ENCODE measurements at places on chromosomes 11 and 22.

DNA sequence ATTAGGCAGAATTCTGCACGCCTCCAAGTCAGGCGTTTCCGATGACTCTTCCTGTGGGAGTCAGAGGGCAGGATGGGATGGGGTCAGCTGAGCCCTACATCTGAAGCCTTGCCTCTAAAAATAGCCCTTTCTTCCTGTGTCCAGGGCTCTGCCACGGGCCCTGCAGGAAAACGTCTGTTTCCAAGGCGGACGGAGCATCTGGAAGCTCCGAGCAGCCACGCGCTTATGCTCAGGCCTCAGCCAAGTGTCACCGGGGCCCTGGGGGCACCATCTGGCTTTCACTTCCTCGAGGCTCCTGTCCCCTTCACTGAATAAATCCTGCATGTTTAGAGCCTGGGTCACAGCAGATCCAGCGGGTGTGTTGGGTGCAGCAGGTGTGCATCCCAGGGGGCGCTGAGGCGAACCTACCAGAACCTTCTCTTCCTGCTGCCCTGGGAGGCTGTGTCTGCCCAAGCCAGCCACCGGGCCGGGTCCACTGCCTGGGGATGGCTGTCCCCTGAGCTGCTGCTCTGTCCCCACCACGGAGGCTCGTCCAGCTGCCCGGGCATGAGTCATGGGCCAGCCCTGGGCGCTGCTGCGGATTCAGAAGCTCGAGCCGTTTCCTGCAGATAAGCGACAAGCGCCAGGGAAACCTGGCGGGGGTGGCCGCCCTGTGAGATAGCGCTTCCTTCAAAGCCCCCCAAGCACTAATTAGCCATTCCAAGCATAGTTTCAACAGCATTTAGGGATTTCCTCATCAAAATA is 32.0 kb upstream of the LINC01488 start:
- no peak for DNase-seq

- no peak for DNase-seq
Observed at GRCh38 chr11:97895572-97895971, 1125.2 kb upstream of the CNTN5 start.

DNA sequence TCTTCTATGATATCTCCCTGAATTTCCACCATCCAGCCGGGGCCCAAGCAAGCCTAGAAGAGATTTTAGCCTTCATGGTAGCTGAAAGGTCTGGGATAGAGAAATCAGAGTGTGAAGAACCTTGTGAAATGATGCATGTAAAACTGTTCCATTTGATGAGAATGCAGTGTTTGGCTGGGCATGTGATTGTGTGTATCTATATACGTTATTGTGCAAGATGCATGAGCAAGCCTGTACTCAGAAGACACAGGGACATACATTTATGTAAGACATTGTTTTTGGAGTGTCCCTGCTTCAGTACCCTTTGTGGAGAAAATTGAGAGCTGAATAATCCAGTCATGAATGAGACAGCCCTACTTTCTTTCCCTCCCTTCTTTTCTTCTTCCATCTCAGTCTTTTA is 15.2 kb upstream of the OR52K2 start:
- no peak for DNase-seq

DNA sequence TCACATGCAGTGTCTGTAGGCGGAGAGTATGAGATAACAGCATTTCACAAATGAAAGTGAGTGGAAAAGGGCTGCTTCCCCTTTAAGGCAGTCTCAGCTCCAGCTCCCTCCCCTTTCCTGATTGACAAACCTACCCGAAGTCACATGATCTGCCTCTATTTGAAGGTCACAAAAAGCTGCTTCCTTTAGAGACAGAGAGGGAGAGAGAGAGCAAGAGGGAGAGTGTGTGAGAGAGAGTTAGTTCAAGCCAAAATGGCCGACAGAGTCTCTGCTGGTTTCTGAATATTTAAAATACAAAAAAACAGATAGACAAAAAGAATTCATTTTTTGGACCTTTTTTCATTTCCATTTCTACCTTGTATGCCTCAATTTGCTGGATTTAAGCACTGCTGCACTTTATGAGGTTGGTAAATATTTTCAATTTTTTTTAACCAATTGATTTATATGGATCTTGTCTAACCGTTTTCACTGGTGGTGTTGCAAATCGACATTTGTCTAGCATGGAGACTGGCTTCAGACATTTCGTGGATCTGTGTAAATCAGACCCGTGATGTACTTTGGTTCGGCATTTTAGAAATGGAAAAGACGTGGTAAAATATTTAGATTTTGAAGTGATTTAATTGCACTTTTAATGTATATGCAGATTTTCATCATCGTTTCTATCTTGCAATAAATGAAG is at the start of gene TNRC6B:
TSS of gene TNRC6B (plus strand) at position 188 of the 679 bp plus-strand sequence. CDS start at position 399, 211 bp downstream.
- no peak for DNase-seq

DNA sequence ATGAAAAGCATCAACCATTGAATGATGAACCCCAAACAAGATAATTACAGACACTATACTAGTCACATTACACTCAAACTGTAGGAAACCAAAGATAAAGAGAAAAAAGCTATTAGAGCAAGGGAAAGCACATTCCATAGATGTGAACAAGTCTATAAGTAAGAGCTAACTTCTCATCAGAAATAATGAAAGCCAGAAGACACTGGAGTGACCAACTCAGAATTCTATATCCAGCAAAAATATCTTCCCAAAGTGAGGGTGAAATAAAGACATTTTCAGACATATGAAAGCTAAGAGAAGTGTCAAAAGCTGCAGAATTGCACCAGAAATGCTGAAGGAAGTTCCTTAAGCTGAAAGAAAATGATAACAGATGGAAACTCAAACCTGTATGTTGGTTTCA is 17.3 kb downstream of the FCHSD2 start:
- DNase-seq = no peak

GRCh38 chr22:37228106-37229011 is 15.7 kb downstream of the RAC2 start:
- no peak for DNase-seq

DNA sequence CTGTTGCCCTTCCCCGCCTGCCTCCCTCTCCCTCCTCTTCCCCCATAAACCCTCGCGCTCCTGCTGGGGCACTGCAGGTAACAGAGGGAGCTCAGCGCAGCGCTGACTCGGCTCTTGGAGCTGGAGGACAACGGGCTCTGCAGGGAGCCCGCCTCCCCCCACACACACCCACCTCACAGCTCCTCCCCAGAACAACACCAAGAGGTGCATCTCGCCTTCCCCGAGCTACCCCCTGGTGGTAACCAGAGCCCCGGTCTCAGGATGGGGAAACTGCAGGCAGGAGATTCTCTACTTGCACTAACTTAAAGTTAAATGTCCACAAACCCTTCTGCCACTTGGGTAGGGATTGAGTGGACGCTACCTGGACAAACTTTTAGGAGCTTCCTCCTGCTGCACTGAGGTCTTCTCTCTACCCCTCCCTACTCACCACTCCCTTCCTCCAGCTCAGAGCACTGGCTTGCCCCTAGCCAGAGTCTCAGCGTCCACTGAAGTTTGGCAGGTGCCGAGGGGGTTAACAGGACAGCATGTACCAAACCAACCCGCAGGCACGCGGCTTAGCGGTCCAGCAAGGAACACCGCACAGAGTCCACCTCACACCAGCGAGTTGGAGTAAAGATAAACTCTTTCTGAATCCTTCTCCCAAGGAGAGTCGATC is 4.0 kb upstream of the SCN4B start:
- DNase-seq = no peak

DNA sequence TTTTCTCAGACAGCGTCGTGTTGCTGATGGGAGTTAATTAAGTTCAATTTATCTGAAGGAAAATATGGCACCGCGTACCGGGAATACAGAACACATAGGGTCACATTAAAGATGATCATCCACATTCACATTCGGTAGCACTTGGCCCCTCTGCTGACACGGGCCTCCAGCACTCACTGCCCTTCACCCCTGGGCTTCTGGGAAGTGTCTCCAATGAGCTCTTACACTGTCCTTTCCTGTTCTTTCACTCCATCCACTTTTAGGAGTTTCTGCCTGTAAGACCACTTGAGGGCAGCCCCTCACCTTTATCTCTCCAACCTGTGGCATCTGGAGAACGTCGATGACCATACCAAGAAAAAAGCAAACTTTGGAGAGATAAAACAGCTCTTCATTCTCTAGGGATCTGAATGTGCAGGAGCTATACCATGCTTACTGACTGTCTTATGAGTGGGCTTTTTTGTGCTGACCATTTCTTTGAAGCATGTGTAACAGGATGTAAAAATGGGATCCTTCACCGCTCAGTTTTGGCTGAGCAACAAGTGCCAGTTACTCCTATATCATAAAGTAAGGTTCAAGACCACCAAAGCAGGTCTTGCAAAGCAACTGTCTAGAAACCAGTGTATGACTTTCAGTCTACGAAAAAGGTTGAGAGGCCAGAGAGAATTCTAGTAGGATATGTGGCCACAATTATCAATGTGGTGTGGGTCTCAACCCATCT is 1.1 kb upstream of the SERGEF start:
- no peak for DNase-seq

GRCh38 chr11:77156396-77157195 is 28.6 kb downstream of the MYO7A start:
- DNase-seq = no peak

- DNase-seq = no peak
Observed at GRCh38 chr22:44243761-44244160, 63.0 kb downstream of the PARVG start.

GRCh38 chr22:46353483-46354105 is 18.1 kb downstream of the TRMU start:
- DNase-seq = no peak

DNA sequence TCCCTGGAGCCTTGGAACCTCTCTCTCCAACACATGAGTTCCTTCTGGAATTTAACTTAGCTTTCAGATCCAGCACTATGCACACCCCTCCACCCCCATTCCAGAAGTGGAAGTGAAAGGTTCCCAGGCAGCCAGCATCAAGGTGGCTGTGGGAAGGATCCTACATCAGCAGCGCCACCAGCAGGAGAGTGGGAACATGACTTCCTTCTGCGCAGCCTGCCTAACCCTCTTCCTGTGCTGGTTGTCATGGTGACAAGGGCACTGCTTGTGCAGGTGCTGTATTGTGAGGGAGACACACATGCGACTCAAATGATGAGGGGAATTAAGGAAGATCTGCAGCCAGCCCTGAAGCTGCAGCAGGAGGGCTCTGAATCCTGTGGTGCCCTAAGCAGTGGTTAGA is 904.5 kb upstream of the API5 start:
- DNase-seq = no peak

DNA sequence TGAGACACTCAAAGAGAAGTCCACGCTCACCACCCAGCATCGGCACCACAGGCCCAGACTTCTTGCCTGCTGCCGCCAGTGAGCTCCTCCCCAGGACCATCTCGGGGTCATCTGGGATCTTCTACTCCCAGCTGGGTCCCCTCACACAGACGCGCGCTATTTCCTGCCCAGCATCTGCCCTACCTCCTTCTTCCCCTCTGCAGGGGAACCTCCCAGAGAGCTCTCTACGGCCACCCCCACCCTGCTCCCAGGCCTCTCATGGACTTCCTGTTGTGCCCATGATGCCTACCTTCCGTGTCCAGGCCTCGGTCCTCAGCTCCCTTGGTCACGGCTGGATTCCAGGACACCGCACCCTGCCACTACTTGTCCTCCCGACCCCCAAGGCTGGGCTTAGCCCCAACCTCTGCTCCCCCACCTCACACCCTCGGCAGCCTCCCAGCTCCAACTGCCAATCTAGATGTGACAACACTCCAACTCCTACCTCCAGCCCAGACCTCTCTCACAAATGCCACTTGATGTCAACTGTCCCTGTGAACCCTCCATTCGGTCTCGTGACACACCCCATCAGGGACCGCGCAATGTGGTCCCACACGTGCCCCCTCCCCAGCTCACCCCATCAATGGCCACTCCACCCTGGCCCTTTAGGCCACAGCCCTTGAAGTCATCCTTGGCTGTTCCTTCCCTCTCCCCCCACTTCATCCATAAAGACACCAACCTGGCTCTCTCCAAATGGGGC is 45.3 kb downstream of the SGSM3 start:
- DNase-seq = no peak

DNA sequence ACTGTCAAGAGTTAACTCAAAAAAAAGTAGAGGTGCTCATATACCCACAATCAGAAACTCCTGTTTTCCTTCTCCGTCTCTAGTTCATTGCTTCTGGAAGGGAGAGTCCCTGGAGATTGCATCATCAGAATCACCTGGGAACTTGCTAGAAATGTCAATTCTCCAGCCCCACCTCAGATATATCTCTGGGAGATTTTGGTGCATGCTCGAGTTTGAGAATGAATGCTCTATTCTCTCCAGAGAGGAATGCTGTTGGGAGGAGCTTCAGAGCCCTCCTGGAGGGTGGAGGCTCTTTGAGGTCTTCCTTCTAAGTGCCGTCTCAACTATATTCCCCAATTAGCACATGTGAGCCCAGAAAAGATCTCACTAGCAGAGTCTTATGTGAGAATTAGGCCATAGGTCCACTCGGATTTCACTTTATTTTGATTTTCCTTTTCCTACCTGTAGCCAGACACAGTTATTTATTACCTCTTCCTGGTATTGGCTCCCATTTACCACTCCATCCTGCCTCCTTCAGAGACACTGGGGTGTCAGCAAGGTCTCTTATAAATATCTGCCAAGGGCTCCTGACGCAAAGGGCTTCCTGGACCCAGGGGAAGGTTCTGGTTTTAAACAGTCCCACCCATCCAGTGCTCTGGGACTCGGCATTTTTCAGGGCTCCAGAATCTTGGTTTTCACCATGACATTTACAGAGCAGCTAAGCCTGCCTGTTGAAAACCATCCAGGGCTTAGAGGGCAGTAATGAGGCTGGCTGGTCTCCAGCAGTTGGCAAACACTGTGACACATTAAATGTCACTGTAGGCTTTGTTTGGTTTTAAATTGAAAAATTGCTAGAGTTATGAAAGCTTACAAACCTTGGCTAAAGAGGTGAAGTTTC is 136.2 kb downstream of the CD44 start:
- no peak for DNase-seq

GRCh38 chr22:26245001-26245400 is 75.7 kb downstream of the SEZ6L start:
- DNase-seq = no peak

DNA sequence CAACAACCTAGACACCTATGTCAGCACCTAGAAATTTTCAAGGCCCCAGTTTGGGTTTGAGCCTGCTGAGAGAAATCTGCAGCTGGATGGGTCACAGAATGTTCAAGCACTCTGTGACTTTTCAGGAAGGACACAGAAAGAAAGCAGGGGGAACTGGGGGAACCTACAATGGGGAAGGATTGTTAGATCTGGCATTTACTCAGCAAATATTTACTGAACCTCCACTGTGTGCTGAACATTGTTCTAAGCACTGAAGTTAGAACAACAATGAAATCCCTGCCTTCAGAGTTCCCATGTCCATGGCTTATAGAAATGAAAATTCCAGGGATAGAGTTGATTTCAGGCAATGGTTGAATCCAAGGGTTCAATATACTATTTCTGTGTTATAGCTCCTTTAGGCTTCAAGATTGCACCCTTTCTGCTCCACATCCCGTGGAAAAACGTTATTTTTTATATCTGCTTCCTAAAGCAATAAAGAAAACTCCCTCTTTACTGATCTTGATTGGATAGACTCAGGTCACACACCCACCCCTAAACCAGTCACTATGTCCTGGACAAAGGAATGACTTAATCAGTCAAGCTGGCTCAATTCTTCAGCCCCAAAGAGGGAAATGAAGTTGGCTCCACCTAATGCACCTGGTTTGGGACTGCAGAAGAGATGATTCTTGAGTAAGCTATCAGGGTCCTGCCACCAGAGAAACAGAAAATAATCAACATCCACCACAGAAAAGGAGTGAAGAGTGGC is 95.1 kb downstream of the OR5AK2 start:
- DNase-seq = no peak

GRCh38 chr11:33376331-33377310 is 119.4 kb downstream of the HIPK3 start:
- DNase-seq = no peak

- no peak for DNase-seq
Observed at GRCh38 chr11:115926601-115927000, 422.4 kb upstream of the CADM1 start.

- DNase-seq = no peak
Observed at GRCh38 chr11:102994105-102994504, 38.6 kb upstream of the MMP13 start.

GRCh38 chr11:130131961-130132850 is 27.4 kb upstream of the ST14 start:
- DNase-seq = no peak

Data from stimulated activated CD8-positive, alpha-beta memory T cell treated with anti-CD3 and anti-CD28 coated beads, Interleukin-15, amount 100 ng/mL, for 24 hours (primary cell).